Effector CD8-positive, alpha-beta T cell (primary cell): ENCODE measurements at places on chromosomes 6 and 20.

DNA sequence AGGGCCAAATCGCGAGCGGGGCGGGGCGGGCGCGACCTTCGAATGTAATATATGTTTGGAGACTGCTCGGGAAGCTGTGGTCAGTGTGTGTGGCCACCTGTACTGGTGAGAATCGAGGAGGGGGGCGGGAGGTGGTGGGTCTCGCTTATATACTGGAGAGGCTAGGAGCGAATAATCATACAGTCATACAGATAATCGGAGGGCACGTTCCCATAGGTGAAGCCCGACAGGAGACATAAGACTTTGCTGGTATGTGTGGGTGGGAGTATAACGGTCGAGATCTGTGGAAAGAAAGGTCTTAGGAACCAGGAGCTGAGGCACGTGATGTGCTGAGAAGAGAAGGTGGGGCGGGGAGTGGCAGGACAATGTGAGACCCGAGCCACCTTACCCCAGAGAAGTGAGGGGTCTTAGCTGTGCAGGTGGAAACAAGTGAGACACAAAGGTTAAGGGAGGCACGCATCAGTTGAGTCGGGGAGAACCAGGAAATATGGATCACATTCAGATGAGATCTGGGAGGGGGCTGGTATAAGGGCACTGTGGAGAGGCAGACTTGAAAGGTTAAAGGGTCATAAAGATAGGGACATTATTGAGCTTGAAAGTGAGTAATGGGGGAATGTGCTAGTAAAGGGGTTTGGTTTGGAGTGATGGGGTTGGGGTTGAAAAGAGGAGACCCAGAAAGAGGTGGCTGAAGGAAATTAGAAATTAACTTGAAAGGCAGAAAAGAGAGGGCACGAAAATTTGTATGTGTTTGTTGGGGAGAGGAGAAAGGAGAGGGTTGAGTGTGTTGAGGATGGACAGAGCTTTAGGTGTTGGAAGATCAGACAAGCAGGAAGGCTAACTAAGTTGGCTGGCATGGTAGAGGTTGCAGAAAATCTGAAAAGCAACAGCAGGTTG, 589 bp downstream of the RNF5 start:
- no peak for DNase-seq

DNA sequence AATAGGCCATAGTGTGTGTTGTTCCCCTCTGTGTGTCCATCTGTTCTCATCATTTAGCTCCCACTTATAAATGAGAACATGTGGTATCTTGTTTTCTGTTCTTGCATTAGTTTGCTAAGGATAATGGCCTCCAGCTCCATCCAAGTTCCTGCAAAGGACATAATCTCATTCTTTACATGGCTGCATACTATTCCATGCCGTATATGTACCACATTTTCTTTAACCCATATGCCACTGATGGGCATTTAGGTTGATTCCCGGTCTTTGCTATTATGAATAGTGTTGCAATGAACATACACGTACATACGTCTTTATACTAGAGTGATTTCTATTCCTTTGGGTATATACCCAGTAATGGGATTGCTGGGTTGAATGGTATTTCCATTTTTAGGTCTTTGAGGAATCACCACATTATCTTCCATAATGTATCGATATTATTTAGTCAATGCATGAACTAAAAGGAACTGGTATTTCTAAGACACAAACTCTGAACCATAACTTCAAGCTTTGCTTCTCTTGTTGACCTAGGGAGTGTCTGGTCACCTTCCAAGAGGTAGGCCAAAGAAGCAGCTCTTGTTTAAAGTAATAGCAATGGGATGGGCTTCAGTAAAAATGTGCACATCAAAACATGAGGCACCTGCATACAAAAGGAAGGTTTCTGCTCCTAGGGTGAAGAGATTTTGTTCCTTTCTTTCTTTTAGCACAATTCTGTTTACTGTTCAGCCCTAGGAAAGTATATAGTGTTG, 343.0 kb upstream of the ARID1B start:
- DNase-seq = no peak

DNA sequence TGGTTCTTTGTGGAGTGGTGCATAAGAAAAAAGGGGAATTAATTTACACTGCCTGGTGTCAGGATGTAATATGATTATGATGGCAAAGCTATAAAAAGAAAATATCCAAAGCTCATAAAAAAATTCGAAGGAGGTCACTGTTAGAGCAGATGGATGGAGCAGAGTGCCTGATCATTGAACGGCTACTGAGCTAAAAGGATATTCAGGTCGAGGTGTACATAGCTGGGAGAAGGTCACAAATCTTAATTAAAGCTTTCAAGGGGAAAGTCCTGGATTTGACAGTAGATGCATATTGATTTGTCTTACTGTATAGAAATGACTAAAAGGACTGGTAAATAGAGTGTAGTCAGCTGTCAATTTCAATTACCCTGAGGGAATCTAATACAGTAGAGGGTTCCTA, 84.4 kb downstream of the PKIB start:
- DNase-seq = no peak

- no peak for DNase-seq
Measured at GRCh38 chr20:53439616-53440015, 154.0 kb downstream of the ZNF217 start.

- DNase-seq = no peak
Measured at GRCh38 chr6:13674533-13675190, 37.0 kb downstream of the RANBP9 start.

DNA sequence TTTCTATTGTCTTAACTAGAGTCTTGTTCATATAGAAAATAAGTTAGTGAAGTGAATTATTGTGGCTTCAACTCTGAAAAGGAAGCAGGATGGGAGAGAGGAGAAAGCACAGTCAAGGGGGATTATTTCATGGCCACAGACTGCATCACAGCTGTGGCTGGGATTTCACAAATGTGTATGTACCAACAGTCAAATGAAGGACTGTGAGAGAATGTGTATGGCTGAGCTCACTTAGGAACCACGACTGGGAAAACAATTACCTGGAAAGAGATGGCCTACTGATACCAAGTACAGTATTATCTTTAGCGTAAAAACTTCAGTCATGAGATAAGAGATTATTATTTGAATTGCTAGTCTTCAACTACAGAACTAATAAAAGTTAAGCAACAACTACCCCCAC, 54.9 kb downstream of the SESN1 start:
- DNase-seq = no peak

DNA sequence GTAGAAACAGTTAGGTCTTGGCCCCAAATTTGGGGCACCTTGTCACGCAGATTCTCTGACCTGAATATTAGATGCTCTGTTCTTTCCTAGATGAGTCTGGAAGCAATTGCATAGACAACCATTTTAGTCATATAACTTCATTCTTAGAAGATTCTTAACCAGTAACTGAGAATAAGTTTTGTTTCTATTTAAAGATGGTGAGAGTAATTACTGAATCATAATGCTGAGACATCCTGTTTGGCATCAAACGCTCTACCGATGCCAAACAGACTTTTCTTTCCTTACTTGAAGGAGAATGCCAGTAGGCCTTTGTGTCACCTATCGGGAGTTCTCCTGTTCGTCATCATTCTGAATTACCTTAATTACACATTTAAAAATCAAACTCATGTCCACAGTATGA, 131.6 kb upstream of the ID4 start:
- no peak for DNase-seq
